ENCODE measurements at places on chromosomes 12 and 14.
A peak's percentile ranks its signal among the peaks of the same experiment; 100 is the strongest.

GRCh38 chr12:14769969-14770495 lies 33.2 kb downstream of the WBP11 start:
- peak; percentile 75 for DNase-seq

GRCh38 chr12:11832093-11832492 lies 182.6 kb downstream of the ETV6 start:
- peak; percentile 45 for DNase-seq

GRCh38 chr14:99790978-99791376 lies 2.2 kb upstream of the EML1 start:
- DNase-seq: no peak

GRCh38 chr12:1808798-1809480 lies 11.4 kb upstream of the LRTM2 start:
- peak; percentile 15 for DNase-seq

GRCh38 chr12:63995512-63995911 lies 151.0 kb downstream of the SRGAP1 start:
- DNase-seq: no peak

DNA sequence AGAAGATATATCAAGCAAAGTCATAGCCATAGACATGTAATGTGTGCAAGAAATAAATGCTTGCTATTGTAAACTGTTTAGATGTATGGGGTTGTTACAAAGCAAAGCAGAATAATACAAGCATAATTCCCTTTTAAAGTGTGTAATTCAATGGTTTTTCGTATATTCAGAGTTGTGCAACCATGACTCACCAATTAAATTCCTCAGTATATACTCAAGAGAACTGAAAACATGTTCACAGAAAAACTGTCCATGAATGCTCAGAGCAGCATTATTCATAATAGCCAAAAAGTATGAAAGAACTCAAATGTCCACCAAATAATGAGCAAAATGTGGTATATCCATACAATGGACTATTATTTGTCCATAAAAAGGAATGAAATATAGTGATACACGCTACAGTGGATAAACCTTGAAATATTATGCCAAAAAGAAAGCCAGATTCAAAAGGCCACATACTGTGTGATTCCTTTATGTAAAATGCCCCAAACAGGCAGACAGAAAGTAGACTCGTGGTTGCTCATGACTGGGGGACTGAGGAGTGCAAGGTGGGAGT lies 9.3 kb downstream of the GXYLT1 start:
- no peak for DNase-seq

- no peak for DNase-seq
Measured at GRCh38 chr14:92058006-92058917, 18.4 kb upstream of the TRIP11 start.

GRCh38 chr14:35992816-35993683 lies 166.9 kb downstream of the BRMS1L start:
- DNase-seq: no peak

- DNase-seq: no peak
Measured at GRCh38 chr14:50978529-50978871, 34.2 kb upstream of the PYGL start.

GRCh38 chr12:24895612-24896011 lies 53.3 kb downstream of the BCAT1 start:
- no peak for DNase-seq

DNA sequence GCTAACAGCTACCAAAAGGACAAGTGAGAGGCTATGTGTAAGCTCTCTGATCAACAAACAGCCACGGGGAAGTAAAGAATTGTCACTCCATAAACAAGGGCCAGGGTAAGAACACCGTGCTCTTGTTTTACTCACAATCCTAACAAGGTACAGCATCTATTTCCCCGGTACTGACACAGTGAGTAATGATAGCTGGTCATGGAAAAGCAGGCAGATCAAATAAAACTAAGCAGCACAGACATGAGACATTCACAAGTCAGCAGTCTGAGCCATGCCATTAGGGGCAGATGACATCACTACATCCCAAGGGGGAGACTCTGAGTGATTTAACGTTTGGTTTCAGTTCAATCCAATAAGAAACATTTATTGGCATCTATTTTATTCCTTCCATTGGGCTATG lies 54.4 kb downstream of the ARL6IP4 start:
- DNase-seq: no peak

GRCh38 chr12:52010692-52011601 lies 4.2 kb downstream of the TAMALIN start:
- no peak for DNase-seq

- peak; percentile 2 for DNase-seq
Measured at GRCh38 chr14:38065106-38065762, 142.5 kb upstream of the SSTR1 start.

DNA sequence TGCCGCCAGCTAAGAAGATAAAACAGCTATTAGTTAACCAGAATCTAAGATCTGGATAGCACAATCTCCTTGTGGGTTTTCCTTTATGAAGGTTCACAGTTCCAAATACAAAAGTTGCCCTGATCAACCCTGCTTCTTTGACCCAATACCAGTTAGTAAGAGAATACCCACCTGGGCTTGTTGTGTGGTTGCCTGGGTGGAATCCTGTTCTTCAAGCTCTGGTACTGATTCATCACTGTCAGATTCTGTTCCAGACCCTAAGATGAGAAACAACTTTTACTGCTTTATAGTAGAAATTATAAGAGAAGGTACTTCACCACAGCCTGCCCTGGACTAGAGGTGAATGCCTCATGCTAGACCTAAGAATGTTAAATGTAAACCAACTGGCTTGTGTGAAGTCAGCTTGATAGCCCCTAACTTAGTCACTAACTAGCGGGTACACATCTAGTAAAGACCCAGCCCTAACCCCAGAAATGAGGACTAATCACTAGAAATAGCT lies 10.6 kb downstream of the NACA start:
- no peak for DNase-seq

DNA sequence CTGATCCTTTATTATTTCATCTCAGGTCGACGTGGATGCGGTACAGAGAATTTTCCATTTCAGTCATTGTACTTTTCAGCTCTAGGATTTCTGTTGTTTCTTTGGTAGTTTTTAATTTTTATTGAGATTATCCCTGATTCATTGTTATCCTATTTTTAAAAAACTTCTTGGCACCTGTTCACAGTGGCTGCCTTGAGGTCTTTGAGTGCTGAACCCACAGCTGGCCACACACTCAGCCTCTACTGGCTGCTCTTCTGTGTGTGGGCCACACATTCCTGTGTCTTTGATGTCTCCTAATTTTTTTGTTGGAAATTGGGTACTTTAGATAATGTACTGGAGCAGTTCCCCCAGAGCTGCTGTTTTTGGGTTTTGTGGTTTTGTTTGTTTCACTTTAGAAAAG lies 37.7 kb upstream of the ASPG start:
- DNase-seq: no peak

DNA sequence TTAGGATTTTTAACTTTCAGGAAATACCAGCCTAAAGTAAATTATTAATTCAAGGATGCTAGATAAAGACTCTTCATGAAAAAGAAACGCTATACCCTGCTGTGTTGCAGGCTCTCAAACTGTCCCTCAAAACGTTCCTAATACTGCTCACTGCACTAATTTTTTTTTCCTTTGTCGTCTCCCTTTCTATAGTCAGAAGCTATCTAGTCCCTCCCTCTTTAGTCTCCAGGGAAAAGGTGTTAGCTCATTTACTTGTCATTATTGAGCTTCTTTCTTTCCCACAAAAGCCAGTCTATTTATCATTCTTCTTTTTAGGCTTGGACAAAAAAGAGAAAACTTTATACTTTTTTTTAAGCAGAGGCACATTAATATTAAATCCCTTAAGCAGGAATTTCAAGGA lies 30.3 kb upstream of the INSM2 start:
- DNase-seq: no peak

DNA sequence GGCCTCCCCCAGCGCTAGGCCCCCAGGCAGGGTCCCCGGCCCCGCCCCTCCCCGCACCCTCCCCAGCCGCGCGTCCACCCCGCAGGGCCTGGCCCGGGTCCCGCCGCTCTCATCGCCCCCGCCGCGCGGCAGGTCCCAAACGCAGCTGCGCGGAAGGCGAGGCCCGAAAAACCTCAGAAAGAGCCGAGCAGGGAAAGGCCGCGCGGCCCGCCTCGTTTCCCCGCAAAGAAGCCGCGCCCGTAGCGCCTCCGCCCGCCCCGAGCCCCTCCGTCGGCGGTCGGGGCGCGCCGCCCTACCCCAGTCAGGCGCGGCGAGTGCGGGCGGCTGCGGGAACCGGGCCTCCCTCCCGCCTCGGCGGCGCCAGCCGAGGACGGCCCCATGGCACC lies 324 bp downstream of the POLE start:
- peak; percentile 25 for DNase-seq

DNA sequence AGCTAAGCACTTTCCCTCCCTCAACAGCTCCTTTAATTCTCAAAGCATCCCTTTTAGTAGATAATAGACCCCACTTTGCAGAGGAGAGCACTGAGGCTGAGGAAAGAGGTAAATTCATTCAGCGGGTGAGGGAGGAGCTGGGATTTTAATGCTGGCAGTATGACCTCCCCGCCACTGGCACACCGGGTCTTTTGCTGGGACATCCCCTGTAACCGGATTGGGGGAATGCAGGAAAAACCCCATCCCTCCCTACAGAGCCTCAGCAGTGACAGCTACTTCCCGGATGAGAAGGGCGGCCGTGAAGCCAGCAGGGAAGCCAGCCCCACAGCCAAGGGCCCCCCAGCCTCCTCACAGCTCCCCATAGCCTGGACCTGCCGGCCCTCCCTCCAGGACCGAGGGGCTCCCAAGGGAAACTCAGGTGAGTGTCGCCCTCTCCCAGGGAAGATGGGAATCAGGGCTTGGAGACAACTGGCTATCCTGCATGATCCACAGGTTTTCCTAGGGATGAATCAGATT lies 12.1 kb downstream of the ZBTB39 start:
- DNase-seq: no peak

DNA sequence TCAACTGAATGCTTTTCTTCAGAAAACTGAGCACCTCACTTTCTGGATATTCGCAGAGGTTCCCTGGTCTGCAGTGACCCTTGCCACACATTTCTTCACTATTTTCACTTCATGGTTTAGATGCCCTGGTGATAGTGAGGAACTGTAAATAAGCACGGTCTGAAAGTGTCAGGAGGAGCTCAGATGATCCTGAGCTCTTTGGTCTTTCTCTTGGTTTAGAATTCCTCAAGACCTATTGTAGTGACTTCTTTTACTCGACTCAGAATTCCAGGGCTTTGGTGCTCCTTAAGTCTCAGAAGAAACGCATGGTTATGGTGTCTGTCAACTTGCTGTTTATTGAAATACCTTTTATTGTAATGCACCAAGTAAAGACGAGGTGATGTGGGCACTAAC lies 84.0 kb downstream of the SAMD4A start:
- DNase-seq: peak; percentile 71
